ENCODE measurements at places on chromosomes 16 and 17. TPM values are rescaled to one million over a fixed set of nuclear protein-coding genes. Genes with fewer than 3 reads are reported as not detected.

GRCh38 chr17:71870546-71870862, 250.3 kb upstream of the SOX9 start:
- no peak for DNase-seq

- no peak for DNase-seq
These were observed 5.1 kb downstream of the RNF112 start for GRCh38 chr17:19415806-19416775.

DNA sequence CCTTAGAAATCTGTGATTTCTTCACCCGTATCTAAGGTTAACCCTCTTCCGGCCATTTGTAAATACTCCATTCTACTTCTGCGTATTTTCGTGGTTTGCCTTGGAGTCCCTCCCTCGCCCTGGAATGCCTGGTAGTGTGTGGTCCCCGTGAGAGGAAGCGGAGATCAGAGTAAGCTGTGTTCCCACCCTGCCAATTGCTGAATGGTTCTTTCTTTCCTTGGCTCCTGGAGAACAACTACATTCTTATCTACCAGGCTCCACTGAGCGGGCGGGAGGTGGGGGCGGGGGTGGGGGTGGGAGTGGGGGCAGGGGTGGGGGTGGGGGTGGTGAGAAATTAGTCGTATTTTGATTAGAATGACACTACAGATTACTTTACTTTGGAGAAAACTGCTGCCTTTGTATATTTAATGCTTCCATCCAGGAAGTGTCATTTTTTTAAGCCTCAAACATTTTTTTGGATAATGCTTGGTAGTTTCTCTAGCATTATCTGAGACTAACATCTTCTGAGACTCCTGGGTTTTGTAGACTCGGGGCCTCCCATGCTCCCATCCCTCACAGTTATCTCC, 20.9 kb upstream of the FASN start:
- no peak for DNase-seq

The TNRC6A gene
- total RNA-seq, result 20.2 TPM

DNA sequence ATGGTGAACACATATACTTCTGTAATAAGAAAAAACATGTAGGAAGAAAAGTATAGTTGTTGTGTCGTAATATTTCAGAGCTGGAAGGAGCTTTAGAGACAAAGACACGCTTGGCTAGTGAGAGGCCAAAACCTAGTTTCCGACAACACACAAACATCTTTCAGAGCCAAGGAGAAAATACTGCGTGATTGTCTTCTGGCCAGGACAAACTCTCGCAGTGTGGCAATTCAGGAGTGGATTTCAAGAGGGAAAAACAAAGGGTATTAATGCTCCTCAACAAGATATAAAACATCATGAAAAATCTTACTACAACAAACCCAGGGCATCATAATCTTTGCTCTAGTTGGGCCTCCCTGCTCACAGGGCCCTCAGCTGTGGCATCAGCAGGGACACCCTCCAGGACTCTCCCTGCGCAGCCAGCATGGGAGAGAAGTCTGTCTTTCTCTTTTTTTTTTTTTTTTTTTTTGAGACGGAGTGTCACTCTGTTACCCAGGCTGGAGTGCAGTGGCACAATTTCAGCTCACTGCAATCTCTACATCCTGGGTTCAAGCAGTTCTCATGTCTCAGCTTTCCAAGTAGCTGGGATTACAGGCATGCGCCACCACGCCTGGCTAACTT, 66.4 kb downstream of the CYB5B start:
- no peak for DNase-seq

DNA sequence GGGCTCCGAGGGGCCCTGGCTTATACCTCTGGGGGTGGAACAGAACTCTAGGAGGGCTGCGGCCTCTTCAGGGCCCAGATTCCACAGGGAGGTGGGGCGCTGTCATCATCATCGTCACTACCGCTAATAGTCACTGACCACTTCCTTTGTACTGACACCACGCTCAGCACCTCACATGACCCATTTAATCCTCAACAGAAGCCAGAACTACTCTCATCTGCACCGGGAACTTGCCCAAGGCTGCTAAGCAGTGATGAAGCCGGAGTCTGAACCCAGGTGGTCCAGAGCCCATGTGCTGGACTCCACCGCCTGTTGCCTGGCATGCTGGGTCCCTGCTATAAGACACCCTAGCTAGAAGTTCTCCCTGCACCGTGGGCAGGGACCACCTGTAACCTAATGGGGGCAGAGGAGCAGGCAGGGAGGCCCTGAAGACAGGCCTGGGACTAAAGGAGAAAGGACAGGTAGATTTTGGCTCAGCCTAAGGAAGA, 12.0 kb downstream of the UNC13D start:
- DNase-seq, result no peak

GRCh38 chr17:64538508-64539130, 31.8 kb downstream of the CEP95 start:
- no peak for DNase-seq

- no peak for DNase-seq
These were observed 5.3 kb downstream of the MYCBPAP start for GRCh38 chr17:50513495-50513894.

The FBXW10 gene
- 0.20 TPM for total RNA-seq

DNA sequence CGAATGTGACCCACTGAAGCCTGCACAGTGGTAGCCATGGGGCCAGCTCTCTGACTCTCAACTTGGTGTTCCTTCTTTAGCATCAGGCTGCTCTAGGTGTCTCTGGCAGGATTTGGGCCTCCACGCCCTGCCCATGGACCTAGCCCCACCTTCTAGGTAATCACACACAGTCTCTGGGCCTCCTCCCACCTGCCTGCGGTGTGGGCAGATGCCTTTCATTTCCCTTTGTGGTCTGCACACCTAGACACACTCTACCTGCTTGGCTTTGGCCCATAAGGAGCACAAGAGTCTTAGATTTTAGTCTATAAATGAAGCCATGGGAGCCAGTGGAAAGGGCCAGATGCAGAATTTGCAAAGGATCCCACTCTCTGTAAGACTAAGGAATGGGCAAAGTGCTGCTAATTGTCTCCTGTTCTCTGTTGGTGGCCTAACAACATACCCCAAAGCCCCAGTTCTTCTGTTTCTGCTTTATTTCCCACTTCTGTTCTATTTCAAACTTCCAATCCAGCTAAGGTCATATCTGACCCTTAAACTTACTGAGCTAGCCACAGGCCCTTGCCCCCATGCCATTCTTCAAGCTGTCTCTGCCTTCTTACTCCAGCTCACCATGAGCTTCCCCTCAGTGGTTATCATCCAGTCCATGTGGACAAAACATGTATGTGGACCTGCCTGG, 7.2 kb upstream of the MFSD6L start:
- no peak for DNase-seq

DNA sequence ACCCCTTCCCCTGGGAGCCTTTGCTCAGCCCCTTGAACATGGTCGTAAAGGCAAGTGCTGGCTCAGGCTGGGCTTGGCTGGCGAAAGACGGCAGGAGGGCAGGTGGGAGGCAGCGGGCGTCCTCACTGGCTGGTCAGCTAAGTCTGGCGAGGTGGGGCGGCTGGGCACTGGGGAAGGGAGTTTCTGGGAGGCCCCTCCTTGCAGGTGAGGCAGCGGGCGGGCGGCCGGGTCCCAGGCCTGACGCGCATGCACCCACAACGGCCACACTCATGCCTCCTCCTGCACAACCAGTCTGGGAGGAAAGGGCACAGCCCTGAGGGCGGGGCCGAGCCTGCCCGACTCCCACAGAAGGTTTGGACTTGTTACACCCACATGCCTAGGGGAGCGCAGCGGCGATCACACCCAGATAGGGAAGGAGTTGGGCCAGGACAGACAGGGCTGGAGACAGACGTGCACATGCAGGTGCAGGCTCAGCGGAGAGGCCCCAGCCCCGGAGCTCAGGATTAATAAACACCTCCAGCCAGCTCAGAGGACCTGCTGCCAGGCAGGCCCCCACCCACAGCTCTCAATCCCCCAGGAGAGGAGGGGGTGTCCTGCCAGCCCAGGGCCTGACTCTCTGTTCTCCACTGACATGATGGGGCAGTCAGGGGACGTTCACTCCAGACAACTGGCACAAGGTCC, at the start of gene EVPL:
Gene EVPL (minus strand): TSS at position 148 of the 681 bp plus-strand sequence. CDS start 108 bp downstream, at position 40.
- peak; percentile 73 for DNase-seq

GRCh38 chr17:18949566-18949965, 2.4 kb upstream of the SLC5A10 start:
- no peak for DNase-seq

The NGFR gene
- 0.07 TPM for total RNA-seq

- no peak for DNase-seq
These were observed 45.8 kb downstream of the WNT3 start for GRCh38 chr17:46772475-46773220.

DNA sequence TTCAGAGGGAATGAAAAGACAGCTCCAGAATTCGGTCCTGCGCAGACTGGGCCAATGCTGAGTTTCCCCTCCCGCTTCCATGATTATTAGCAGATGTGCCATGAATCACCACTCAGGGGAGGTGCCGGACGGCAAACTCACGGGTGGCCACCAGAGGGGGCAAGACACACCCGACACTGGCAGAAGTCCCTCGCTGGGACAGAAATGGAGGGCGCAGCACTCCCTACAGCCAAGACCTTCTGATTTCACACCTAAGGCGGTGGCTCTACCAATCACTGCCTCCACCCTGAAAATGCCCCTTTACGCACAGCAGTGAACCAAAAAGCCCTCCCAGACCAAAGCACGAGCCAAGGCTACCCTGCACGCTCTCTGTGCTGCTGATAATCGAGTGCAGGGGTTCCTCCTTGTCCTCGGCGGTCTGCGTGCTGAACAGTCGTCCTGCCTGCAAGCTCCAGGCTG, 26.8 kb downstream of the TRAP1 start:
- peak; percentile 80 for DNase-seq

The C17orf78 gene
- not detected for total RNA-seq

The TBC1D3D gene
- not detected for total RNA-seq

DNA sequence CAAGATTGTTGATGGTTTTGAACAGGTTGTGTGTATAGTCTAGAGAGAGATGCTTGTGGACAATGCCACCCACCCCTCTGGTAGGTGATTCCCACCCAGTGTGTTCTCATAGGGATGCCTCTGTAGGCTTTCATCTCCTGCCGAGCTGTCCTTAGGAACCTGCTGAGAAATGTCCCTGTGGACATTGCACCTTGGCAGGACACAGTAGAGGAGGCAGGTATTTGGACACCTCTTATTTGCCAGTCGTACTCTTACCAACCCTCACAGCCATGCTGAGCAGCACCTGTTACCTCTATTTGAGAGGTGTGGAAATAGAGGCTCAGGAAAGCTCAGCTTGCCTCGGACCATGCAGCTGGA, 33.2 kb downstream of the EPN2 start:
- no peak for DNase-seq

- DNase-seq, result no peak
These were observed 4.1 kb upstream of the MSLN start for GRCh38 chr16:756428-756827.

The KIF22 gene
- total RNA-seq, result 87.9 TPM

- DNase-seq, result no peak
These were observed 220.0 kb downstream of the HAPSTR1 start for GRCh38 chr16:9311303-9311954.

DNA sequence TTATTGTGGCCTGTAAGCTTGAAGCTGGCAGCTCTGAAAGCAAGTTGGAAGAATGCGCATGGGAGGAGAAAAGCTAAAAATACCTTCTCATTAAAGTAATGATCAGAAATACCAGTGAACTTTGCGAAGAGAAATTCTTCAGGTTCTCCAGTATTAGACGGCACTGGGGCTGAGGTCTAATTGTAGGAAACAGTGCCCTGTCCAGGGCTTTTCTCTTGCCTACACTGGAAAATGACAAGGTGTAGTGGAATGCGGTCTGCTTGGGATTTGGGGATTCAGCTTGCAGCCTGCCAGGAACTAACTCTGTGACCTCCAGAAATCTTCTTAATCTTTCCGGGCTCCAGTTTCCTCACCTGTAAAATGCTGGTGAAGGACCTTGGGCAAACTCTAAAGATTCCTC, 53.3 kb upstream of the KCNJ16 start:
- no peak for DNase-seq

- peak; percentile 33 for DNase-seq
These were observed 4.3 kb upstream of the SGF29 start for GRCh38 chr16:28549301-28549899.

The LPO gene
- 0.07 TPM for total RNA-seq

- DNase-seq, result no peak
These were observed 5.5 kb downstream of the SLC13A2 start for GRCh38 chr17:28478712-28479615.

DNA sequence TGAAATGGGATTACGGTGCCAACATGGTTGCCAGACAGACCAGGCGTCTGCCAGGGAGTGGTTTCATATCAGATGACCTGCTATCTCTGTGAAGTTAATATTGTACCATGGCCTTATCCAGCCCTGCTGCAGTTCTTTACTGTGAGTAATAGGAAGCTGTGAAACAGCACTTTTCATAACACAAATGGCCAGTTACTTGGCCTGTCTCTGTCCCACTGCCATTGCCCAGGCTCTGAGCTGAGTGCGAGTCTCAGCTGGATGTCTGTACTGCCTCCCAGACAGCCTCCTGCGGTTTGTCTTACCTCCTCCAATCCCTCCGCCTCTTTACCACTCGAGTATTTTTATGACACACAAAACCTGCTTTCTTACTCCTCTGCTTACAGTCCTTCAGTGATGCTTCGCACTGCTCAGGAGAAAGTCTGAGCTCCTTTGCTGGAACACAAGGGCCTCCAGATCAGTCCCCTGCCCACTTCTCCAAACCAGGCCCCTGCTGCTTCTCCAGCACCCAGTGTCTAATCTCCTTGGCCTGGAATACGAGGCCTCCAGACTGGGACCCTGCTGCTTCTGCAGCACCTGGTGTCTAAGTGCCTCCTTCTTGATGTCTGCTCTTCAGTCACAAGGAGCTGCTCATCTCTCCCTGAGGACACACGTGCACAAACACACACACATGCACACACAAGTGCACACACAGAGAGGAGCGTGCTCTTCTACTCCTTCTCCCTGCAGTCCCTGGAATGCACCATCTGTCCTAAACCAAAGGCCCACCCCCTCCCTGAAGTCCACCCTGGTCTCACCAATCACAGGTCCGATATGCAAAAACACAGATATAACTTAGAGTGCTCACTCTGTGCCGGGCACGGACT, 17.1 kb upstream of the RHOT1 start:
- no peak for DNase-seq

- DNase-seq, result no peak
These were observed 1795.9 kb downstream of the TP53TG3F start for GRCh38 chr16:35255186-35255803.

DNA sequence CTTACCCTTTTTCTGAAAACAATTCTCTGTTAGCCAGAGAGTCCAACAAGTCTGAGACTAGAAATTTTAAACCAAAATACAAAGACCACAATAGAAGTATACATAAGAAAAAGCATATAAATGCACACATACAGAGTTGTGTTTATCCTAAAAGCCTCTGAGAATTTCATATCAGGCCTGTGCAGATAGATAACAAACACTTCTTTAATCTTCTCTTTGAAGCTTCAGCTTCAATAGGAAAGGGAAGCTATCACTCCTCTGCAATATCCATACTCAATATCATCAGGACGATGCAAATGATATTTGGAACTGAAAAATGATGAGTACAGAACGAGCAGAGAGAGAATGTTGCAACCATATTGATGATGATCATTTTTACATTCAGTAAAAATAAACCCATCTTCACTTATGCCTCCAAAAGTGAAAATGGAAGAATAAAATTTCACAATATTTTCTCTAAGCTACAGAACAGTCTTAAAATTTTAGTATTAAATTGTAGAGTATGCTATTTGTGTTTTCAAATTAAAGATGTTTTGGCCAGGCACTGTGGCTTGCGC, 61.6 kb downstream of the SKAP1 start:
- no peak for DNase-seq
